ENCODE measurements at places on chromosomes 4 and X.

DNA sequence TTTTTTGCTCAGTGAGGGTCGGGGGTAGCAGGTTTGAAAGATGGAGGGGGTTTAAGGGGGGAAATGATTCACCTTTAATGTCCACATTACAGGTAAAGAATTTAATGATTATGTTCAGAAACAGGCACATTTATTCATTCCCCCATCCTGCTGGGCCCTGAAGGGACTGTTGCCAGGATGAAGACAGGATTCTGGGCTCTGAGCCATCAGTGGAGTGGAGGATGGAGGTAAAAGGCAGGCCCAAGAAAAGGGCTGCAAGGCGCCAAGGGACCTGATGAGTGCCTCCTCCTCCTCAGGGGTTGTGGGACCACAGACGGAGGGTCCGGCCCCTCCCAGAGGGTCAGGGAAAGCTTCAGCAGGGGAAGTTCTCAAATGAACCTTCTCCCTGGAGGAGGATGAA, 40.4 kb upstream of the PROM1 start:
- no peak for DNase-seq

DNA sequence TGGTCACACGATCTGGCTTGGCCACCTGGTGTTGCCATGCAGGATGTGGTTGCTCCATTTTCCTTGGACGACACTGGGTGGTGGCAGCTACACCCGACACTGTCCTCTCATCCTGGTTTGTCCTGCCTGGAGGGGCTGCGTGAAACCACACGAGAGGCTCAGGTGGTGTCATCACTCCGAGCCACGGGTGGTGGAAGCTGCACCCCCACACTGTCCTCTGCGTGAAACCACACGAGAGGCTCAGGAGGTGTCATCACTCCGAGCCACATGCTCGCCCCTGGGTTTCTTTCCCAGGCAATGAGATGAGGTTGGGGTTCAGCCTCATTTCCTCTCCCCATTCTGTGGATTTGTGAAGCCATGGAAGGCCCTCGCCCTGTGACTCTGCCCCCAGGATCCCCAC, 34.3 kb downstream of the WFS1 start:
- no peak for DNase-seq

GRCh38 chrX:100994352-100995281, 25.1 kb downstream of the ARL13A start:
- no peak for DNase-seq

GRCh38 chr4:75514949-75515612, 808 bp downstream of the THAP6 start:
- DNase-seq: no peak

GRCh38 chr4:119165767-119166166, 30.1 kb downstream of the MYOZ2 start:
- no peak for DNase-seq

GRCh38 chr4:57110640-57111511, 691 bp upstream of the IGFBP7 start:
- DNase-seq: no peak

GRCh38 chr4:183201331-183201730, 102.3 kb downstream of the WWC2 start:
- no peak for DNase-seq

- DNase-seq: no peak
Observed at GRCh38 chr4:40228497-40229365, 31.9 kb downstream of the RHOH start.

GRCh38 chrX:137342969-137343368, 223.0 kb upstream of the ZIC3 start:
- no peak for DNase-seq

DNA sequence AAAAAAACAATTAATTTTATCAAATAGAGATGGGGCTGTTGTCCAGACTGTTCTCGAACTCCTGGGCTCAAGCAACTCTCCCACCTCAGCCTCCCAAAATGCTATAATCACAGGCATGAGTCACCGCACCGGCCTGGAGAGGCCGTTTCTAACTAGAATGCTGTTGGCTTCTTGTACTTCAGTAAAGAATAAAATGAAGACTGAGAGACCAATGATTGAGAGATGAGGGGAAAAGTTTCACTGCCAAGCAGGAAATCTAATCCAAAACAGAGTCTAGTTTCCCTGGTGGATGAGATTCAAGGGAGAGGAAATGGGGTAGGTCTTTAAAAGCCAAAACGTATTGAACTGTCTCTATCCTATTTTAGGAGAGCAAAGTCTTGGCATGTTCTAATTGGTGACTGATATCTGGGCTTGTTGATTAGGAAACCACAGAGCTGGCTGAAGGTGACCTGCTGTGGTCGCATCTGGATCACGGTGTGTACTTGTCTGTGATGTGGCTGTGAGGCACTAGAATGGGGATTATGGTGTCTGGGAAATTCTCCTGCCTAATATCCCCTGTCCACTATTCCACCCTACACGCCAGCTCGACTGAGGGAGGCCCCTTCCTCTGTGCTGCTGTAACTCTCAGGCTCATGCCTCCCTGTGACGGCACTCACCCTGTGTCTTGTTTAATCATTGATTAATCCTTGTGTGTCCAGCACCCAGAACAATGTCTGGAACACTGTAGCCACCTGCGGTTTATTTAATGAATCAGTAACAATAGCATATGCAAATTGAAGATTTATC, 15.0 kb upstream of the TRIM2 start:
- no peak for DNase-seq

DNA sequence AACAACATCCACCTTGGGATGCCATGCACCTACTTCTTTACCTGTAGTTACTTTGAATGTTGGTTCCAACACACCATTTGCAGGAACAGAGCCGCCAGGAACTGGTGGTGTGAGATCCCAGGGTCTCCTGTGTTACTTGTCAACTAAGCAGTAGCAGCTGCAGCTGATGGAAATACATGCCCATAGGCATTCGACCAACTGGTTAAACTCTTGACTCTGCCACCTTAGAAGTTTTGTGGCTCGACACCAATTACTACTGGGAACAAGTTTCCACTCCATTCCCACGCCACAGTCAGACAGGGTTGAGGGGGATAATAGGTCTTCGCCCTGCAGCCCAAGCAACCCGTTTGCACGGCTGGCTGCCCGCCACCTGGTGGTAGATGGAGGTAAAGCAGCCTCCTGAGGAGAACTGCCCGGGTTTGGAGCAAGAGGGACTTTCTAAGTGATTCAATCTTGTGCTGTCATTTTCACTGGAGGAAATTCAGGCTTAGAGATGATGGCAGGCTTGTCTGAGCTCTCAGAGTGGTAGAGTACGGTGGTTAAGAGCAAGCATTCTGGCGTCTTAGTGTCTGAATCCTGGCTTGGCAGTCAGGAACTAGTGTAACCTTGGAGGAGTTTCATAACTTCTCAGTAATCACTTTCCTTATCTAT, 119.1 kb upstream of the TRIM2 start:
- no peak for DNase-seq

DNA sequence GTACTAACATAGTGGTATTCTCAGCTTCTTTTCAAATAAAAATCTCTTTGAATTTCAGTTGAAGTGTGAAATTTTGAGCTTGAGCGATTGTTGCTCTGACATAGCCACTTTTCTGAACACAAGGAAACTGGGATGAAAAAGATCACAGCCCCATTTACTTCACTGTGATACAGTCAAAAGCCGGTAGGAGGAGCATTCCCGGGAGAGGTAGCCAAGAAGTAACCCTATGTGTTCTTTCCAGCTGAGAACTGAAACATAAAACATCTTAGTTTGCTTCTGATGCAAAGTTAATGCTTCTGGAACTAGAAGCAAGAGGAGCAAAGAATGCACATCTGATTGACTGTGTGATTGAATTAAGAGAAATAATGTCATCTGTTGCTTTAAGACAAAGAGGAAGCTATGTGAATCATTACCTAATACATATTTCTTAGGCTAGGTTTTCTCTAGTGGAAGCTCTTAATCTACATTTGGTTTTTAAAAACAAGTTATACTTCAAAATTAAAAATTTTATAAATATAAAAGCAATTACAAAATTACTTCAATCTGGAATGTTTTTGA, 88.3 kb upstream of the UNC5C start:
- no peak for DNase-seq

DNA sequence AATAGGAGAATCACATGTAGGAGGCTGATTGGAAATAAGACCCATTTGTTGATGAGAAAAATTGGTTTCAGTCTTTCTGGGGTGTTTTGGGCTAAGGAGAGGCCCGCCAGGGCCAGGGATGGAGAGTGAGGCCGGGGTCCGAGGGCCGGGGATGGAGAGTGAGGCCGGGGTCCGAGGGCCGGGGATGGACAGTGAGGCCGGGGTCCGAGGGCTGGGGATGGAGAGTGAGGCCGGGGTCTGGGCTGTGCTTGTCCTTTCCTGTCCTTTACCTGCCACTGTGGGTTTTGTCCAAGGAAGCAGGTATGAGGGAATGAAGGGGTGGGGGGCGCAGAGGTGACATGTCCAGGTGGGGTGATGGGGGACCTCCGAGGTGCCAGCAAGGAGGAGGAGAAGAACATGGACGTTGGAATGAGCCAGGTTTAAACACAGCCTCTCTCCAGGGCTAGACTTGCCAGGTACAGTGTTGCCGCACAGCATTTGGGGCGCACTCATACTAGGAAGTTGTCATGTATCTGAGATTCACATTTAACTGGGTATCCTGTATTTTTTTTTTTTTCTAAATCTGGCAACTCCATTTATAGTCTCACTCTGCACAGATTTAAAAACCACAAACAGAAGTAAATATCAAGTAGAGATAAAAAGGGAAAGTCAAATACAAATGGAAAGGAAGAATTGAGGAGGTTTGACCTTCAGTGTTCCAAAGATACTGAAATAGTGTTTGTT, 8.8 kb downstream of the RGS12 start:
- no peak for DNase-seq

DNA sequence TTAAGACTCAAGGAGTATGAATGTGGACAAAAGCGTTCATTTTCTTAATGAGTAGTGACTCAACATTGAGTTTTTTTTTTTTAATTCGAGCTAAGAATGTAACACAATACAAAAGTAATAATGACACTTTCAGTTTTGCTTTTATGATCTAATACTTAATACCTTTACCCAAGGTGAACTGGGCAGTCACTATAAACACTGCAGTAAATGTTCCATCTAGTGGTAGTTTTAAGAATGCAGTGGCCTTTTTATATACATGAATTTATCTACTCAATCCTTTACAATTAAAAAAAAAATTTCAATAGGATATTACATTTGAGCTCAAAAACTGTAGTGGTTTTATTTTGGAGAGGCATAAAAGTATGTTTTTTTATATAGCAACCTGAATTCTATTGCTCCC, 33.9 kb downstream of the PDK3 start:
- DNase-seq: no peak

DNA sequence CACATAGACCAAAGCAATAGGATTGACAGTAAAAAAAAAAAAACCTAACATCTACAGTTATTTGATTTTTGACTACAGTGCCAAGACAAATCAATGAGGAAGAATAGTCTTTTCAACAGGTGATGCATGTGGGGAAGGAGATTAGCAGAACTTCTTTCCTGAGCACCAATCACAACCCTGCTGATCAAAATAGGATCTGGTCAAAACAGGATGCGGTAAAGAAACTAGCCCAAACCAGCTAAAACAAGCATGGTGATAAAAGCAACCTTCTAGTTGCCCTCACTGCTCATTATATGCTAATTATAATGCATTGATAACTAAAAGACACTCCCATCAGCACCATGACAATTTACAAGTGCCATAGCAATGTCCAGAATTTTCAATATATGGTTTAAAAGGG, 667.5 kb downstream of the GRXCR1 start:
- no peak for DNase-seq

DNA sequence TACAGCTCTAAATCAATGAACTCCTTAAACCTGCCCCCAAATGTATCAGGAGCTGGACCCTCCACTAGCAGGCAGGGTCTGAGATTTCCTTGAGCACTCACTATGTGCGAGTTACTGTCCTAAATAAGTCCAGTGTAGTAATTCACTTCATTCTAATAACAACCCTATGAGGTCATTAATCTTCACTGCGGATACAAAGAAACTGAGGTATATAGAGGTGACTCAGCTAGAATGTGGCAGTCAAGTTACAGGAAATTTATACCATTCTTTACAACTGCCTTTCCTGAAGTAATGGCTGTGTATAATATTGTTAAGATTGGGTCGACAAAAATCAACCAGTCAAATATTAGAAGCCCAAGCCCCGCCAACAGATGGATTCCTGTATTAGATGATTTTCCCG, 473.9 kb upstream of the FTHL17 start:
- DNase-seq: no peak

DNA sequence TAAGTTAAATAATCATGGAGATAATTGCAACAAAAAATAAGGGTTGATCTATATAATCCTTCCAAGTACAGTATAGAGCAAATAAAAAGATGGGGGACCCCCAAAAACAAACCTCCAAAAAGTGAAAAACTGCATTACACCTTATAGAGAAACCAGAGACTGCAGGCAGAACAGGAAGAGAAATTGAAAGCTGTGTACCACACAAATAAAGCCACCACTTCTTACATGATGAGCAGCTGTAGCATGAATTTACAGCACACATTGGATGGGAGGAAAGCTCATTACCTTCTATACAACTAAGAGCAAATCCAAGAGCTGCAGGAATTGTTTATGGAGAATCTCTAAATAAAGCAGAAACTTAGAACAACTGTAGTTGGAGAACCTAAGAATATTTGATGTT, 152.4 kb upstream of the PDE5A start:
- no peak for DNase-seq

GRCh38 chrX:50952406-50952805, 41.9 kb downstream of the BMP15 start:
- no peak for DNase-seq

DNA sequence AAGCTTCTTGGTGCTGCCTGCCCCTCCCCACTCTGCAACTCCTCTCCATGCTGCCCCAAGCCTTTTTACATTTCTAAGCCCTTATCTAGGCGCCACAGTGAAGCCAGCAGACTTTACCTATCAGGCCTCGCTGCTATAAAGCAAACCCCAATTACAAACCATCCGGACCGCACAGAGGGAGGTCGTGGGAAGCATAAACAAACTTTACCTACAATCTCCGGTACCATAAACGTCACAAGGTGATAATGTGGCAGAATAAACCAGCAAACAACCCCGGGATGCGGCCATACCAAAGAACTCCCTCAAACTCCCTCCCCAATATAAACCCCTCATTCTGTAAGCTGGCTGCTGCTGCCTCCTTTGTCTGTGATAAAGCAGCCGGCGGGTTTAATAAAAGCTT, 54.0 kb upstream of the ZCCHC13 start:
- no peak for DNase-seq

GRCh38 chr4:85932500-85933290, 427.2 kb downstream of the MAPK10 start:
- no peak for DNase-seq

GRCh38 chr4:163505374-163505773, 10.9 kb downstream of the TMA16 start:
- DNase-seq: no peak
